Stomach (tissue), 19 donors: ENCODE measurements at places on chromosomes 11 and 22. TPM values are rescaled to one million over a fixed set of nuclear protein-coding genes. Genes with fewer than 3 reads are reported as not detected.

The RASSF10 gene
- total RNA-seq = 0.58 TPM

GRCh38 chr22:17097701-17098100 is 12.9 kb downstream of the IL17RA start:
- no peak for DNase-seq

GRCh38 chr22:27137871-27138337 is 480.5 kb downstream of the MIAT start:
- DNase-seq = peak; percentile 57

The PKDREJ gene
- not detected for total RNA-seq

The MS4A8 gene
- not detected for total RNA-seq

- no peak for DNase-seq
Observed at GRCh38 chr11:114478001-114478410, 38.7 kb downstream of the REXO2 start.

DNA sequence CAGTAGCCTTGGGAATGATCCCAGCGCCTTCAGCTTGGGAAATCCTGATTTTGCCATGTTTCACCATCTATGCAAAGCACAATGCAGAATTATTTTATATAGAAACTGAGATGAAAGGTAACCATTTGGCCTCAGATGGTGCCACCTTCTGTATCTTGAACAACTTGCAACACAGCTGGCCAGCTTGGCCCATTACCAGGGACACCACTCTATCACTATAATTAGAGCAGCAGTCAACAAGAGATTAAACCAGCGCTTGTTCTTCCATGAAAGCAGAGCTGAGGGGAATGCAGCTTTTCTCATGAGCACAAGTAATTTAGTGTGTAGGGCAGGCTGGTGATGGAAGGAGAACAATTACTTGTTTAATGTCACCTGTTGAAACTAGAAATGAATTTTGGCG is 6.7 kb upstream of the ZDHHC13 start:
- peak; percentile 40 for DNase-seq

The CRELD2 gene
- total RNA-seq = 35.4 TPM

GRCh38 chr22:45563362-45564040 is 60.8 kb downstream of the FBLN1 start:
- no peak for DNase-seq

DNA sequence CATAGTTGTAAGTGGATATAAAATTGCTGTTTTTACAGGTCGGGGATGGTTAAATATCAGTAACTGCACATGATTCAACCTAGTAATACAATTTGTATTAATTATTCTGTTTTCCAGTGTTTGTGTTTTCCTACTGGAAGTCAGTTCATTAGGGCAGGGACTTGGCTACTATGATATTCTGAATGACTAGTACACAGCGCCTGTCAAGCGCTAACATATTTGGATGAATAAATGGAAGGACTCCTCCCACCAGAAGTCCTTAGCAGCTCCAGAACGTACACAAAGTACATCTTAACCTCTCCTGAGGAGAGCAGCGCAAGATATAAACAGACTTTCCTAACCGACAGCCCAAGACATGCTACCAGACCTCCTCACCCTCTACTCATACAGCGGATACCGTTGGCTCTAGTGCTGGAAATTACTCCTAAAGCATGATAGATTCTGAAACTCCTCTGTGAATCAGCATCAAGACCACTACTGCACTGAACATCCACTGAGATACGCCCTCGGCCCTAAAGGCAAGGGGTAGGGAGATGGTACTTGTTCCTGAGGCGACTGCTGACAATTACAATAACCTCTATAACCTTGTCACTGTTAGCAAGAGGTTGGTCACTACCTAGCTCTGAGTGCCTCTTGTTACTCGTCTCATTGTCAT is 79.1 kb downstream of the RDX start:
- DNase-seq = no peak

The OR5T2 gene
- not detected for total RNA-seq

DNA sequence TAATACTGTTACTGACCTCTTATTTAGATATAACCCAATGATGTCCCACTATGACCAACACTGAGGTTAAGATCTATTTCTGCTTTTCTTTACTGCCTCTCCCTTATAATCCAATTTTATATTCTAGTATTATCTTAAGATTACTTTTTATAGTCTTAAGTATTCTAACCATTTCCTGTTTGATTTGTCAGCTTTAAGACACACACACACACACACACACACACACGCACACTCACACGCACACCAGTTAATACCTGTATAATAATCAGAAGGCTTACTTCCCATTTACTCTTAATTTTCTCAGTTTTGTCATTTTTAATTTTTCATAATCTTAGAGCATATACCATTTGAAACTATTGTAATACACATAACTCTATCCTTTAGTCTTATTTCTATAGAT is 226.0 kb upstream of the C11orf87 start:
- no peak for DNase-seq

The DYNC2H1 gene
- total RNA-seq = 46.7 TPM

DNA sequence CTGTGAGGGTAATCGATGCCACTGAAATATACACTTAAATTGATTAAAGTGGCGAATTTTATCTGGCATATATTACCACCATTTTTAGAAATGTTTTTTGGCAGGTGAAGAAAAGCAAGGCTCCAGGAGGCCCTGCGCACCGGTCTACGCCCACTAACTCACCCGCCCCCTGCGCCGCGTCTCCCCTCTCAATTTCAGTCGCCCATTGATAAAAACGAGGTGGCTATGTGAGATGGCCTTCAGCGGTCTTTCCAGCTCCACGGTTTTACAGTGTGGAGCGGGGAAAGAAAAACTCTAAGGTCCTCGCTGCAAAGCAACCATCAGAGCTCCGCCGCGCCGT is 602 bp upstream of the AQP11 start:
- DNase-seq = no peak

- peak; percentile 78 for DNase-seq
Observed at GRCh38 chr11:9313648-9314290, 624 bp downstream of the TMEM41B start.

The HIKESHI gene
- 40.8 TPM for total RNA-seq

The CALCB gene
- not detected for total RNA-seq

DNA sequence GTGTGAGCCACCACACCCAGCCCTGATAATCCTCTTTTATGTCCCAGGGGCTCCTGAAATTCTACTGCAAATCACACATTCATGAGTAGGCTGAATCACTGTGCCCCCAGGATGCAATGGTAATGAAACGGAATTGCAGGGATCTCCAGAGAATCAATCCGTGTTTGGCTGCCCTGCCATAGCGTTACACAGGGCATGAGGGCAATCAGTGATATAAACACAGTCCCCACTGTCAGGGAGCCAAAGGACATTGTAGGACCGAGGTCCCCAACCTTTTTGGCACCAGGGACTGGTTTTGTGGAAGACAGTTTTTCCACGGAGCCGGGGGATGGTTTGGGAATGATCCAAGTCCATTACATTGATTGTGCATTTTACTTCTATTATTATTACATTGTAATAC is 9.0 kb upstream of the PLA2G6 start:
- DNase-seq = no peak

DNA sequence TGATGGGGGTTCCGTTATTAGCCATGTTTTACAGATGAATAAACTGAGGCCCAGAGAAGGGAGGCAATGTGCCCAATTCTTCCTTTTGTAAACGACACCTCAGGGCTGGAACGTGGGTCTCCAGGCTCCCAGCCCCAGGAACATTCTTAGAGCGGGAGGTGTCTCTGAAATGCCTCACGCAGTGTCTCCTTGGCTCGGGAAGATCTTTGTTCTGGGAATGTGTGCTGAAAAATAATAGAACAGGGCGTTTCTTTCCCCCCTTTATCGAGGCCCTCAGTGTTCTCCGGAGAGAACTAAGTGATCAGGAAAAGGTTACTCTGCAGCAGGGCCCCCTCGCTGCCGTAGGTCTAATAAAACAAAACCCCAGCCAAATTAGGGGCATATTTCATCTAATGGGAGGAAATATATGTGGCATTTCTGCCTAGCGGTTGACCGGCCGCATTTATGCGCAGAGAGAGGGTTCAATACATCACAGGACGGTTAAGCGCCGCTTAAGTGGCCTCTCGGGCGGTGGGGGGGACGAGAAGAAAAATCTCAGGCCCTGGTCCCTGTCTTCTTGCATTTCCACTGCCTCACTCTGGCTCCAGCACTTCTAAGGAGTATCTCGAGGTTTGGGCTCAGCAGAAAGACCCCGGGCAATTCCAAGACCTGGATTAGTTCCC is 564.3 kb downstream of the MN1 start:
- DNase-seq = no peak

DNA sequence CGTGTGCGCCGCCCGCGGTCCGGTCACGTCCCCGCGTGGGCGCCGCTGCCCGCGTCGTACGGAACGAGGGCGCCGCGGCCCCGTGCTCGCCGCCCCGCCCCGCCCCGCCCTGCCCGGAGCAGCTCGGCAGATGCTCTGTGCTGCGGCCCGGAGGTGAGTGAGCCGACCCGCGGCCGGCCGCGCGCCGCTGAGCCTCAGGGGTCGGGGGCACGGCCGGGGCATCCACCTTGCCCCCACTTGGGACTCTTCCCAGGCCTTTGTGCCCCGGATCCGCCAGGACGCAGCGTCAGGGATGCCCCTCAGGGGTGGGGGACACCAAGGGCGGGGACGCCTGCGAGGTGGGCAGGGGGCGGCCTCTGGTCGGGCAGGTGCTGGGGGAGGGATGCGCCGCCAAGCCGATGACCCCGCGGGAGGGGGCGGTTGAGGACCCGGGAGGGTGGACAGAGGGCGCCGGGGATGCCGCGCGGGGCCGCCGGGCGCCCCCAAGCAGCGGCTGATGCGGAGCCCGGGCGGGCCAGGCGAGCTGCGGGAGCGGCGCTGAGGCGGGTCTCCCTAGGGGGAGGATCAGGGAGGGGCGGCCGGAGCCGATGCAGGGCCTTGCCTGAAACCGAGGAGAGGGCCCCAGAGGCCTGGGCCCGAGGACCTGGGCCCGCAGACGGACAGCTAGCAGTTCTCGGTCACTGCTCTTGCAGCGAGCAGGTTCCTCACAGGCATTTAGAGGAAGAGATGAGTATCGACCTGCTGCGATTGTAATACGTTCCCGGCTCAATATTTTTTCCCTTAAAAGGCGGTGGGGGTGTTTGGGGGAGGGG is at the start of gene GNAZ:
TSS of gene GNAZ (plus strand) at position 102 of the 812 bp plus-strand sequence. CDS start 25,177 bp downstream, outside the sequence.
- no peak for DNase-seq

GRCh38 chr11:45396394-45396793 is 110.3 kb upstream of the SYT13 start:
- DNase-seq = no peak

- no peak for DNase-seq
Observed at GRCh38 chr22:48819232-48819631, 1008.4 kb downstream of the BRD1 start.

- no peak for DNase-seq
Observed at GRCh38 chr11:130330101-130330684, 15.5 kb upstream of the ZBTB44 start.

- DNase-seq = no peak
Observed at GRCh38 chr11:134453441-134453840, 41.4 kb upstream of the B3GAT1 start.

The POU2AF2 gene
- total RNA-seq = not detected

The PRR33 gene
- not detected for total RNA-seq

DNA sequence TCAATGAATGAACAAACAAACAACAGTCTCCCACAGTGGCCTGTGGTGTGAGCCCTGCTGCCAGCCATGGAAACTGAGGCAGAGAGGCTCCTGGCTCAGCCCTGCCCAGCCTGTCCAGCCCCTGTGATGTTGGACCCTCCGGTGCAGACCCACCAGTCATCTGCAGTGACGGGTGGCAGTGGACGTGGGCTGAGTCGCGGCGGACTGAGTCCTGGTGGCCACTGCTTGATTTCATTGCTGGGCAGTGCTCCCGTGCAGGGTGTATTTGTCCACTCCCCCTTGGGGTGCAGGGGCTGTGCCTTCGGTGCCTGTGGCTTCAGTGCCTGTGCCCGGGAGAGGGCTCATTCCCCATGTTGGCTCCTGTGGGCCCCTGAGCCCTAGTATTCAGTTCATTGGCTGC is 31.9 kb upstream of the MUC5AC start:
- peak; percentile 11 for DNase-seq

DNA sequence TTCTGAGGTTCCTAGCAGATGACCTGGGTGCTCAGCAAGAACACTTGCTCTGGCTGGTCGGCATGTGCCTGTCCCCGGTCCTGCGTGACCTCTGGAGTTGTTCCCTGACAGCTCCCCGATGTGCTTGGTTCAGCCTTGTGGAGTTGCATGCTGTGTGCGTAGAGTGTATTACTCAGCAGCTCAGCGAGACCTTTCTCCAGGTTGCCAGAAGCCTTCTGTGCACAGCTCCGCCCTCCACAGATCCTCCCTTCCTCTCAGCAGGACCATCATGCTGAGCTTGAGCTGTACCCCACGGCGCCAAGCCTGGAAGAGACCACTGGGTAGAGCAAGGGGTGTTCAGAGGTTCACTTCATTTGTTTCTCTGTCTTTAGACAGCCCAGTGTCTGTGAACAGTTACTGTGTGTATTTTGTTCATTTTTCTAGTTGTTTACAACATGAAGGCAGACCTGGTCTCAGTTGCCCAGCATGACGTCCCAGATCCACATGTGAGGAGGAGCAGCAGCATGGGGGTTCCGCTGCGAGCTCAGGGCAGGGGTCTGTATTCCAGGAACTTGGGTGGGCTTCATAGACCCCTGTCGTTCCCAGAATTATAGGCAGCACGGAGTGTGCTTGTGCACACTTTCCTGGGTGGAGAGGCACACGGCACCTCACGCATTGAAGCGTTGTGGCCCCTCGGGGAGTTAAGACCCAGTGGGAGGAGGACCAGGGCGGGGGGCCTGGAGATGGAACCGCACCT is 148.6 kb downstream of the IGLL1 start:
- DNase-seq = peak; percentile 45

The CFAP300 gene
- 2.2 TPM for total RNA-seq

The CRYBB3 gene
- not detected for total RNA-seq

DNA sequence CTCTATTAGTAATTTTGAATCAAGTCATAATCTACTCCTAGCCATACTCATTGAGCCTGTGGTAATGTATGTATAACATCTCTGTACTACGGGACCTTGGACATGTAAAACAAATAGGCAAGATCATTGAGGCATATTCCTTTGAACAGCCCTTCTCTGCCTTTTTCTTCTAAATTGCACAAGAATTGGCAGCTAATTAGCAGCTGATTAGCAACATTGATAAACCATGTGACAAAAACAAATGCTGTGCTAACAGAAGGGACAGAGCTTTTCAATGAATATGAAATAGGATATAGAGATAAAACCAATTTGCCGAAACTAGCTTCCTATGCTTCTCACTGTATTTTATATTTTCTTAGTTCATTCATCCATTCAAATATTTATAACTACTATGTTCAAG is 1474.2 kb downstream of the FAM181B start:
- DNase-seq = no peak

The SERHL2 gene
- total RNA-seq = 4.1 TPM

The DDTL gene
- total RNA-seq = not detected

DNA sequence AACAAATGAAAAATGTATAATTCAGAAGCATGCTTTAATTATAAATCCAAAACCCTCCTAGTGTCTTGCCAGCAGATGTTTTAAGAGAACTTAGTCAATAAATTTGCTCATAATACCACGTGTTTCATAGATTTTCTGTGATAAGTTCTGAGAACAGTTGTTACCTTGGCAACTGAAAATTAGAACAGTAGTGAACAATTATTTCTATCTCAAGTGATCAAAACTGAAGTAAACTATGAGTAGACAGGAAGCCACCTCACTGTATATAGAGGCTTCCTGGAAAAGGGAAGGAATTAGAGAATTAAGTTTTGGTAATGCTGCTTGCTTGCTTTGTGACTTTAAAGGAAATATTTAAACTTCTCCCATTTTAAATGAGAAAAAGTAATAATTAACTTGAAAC is 266.0 kb upstream of the ANO3 start:
- DNase-seq = no peak

GRCh38 chr11:10305262-10305963 is 540 bp downstream of the ADM start:
- peak; percentile 76 for DNase-seq

The NAT10 gene
- total RNA-seq = 36.5 TPM
